ENCODE measurements at places on chromosomes 4 and X. TPM values are rescaled to one million over a fixed set of nuclear protein-coding genes. Genes with fewer than 3 reads are reported as not detected.

The H2BW2 gene
- not detected for total RNA-seq

The NR0B1 gene
- not detected for total RNA-seq

The AFM gene
- total RNA-seq = not detected

DNA sequence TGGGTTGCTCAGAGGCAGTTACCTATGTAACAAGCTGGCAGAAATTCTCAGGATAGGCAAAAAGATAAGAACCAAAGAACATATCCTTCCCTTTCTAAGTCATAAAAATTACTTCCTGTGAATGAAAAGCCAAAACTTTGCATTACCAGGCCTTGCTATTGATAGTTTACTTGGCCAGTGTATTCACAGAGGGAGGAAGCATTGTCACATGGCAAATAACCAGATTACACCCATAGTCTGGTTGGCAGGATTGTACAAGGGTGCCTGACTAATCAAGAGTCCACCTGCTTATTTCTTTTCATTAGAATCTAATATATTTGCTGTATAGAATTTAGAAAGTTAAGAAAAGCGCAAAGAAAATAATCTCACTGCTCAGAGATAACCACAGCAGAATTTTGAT lies 14.1 kb downstream of the XIAP start:
- no peaks in the 10 kb centered on the region for H3K27me3 ChIP-seq
- H3K27ac ChIP-seq = no peak overlapping the region
- no peaks in the 10 kb centered on the region for H3K36me3 ChIP-seq
- no peak for DNase-seq

DNA sequence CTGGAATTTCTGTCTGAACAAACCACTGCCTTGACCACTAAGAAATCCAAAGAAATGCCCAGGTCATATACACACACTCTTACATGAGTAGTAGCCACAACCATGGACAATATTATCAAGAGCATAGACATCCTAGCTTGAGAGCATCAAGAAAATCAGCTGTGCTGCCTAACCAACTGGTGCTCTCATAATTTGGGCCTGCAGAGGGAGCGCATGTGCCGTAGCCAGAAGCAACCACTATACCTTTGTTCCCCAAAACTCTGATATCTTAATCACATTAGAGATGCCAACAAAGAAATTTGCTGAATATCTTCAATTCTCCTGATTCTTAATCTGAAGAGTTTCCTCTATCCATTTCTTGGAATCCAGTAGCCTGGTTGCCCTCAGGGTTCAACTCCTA lies 163.6 kb downstream of the ZNF674 start:
- no peak overlapping the region for H3K4me3 ChIP-seq
- no peaks in the 10 kb centered on the region for H3K27me3 ChIP-seq
- no peak overlapping the region for H3K27ac ChIP-seq
- no peaks in the 10 kb centered on the region for H3K4me1 ChIP-seq
- DNase-seq = no peak

DNA sequence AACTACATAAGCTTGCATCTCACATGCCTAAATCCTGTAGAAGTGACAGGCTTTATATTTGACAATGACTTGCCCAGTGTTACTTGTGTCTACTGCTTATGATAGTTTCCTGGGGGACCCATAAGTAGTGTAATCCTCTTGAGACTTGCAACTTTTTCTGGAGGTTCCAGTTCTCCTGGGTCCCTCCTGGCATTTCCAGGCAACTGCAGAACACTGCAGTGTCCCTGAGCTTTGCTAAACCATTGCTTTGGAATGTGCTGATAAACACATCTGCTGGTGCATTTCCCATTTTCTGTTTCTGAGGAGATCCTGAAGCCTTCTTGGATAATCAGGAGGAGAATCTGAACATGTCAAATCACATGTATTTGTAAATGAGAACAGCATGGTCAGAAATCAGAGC lies 82.0 kb downstream of the ANOS1 start:
- no peak overlapping the region for H3K4me3 ChIP-seq
- no peaks in the 10 kb centered on the region for H3K36me3 ChIP-seq
- no peaks in the 10 kb centered on the region for H3K4me1 ChIP-seq
- no peak overlapping the region for H3K27ac ChIP-seq

- DNase-seq = no peak
- no peaks in the 10 kb centered on the region for H3K27me3 ChIP-seq
- no peak overlapping the region for H3K27ac ChIP-seq
Observed at GRCh38 chrX:57232658-57233360, 53.7 kb upstream of the FAAH2 start.

DNA sequence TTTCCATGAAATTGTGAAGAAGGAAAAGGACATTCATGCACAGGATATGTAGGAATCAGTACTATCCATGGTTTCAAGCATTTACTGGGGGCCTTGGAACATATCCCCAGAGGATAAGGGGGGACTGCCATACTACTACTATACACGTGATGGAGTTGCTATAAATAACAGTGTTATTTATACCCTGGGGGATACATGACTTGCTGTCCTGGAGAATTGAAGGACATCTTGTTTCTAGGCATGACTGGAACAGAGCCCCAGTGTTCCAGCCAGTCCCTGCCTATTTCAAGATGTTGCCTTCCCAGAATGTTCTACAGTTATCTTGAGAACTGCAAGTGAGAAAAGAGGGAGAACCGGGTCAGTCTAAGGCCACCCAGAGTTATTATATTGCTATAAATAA lies 39.6 kb upstream of the ZNF81 start:
- no peaks in the 10 kb centered on the region for H3K36me3 ChIP-seq
- H3K4me3 ChIP-seq = no peak overlapping the region
- no peak overlapping the region for H3K27ac ChIP-seq
- no peak for DNase-seq
- H3K4me1 ChIP-seq = no peaks in the 10 kb centered on the region
- H3K27me3 ChIP-seq = no peaks in the 10 kb centered on the region

The SH3RF1 gene
- total RNA-seq = 55.0 TPM

- no peak for DNase-seq
- no peaks in the 10 kb centered on the region for H3K4me1 ChIP-seq
- no peak overlapping the region for H3K4me3 ChIP-seq
- no peak overlapping the region for H3K27ac ChIP-seq
Observed at GRCh38 chrX:110310896-110311295, 7.0 kb downstream of the AMMECR1 start.

DNA sequence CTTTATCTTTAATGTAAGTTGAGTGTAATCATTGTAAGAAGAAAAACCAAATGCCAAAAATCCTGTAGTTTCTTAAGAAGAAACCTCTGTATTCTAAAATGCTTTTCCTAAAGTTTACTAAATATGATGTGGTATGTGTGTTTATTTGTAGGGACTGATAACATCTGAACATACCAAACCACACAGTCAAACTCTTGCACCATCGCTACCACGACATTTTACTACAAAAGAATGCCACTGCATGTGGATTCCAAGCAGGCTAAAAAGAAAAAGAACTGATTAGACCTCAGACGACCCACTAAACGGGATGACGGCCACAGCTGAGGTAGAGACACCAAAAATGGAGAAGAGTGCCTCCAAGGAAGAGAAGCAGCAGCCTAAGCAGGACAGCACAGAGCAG lies 46.1 kb downstream of the LAS1L start:
- no peaks in the 10 kb centered on the region for H3K4me1 ChIP-seq
- no peak for DNase-seq
- H3K36me3 ChIP-seq = no peaks in the 10 kb centered on the region
- no peaks in the 10 kb centered on the region for H3K27me3 ChIP-seq
- no peak overlapping the region for H3K27ac ChIP-seq
- H3K4me3 ChIP-seq = no peak overlapping the region

The SYNPO2 gene
- 77.6 TPM for total RNA-seq

The FRMPD4 gene
- total RNA-seq = not detected

The PPAT gene
- 5.0 TPM for total RNA-seq

GRCh38 chr4:185119927-185120630 lies 23.0 kb upstream of the SLC25A4 start:
- H3K36me3 ChIP-seq = no peaks in the 10 kb centered on the region
- no peaks in the 10 kb centered on the region for H3K27me3 ChIP-seq
- no peaks in the 10 kb centered on the region for H3K4me1 ChIP-seq
- H3K27ac ChIP-seq = no peak overlapping the region
- no peak overlapping the region for H3K4me3 ChIP-seq
